ENCODE measurements at places on chromosomes 16 and 17.

GRCh38 chr16:63145411-63145810 lies 1109.2 kb upstream of the CDH8 start:
- DNase-seq, result no peak

DNA sequence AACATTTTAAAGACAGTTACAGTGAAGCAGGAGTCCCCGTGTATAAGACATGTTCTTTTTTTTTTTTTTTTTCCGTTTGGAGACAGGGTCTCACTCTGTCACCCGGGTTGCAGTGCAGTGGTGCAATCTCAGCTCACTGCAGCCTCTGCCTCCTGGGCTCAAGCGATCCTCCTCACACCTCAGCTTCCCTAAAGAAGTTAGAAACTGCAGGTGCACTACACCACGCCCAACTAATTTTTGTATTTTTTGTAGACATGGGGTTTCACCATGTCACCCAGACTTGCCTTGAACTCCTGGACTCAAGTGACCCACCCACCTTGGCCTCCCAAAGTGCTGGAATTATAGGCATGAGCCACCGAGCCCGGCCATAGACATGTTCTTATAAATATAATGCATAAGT lies 3.0 kb downstream of the EVI2B start:
- no peak for DNase-seq

DNA sequence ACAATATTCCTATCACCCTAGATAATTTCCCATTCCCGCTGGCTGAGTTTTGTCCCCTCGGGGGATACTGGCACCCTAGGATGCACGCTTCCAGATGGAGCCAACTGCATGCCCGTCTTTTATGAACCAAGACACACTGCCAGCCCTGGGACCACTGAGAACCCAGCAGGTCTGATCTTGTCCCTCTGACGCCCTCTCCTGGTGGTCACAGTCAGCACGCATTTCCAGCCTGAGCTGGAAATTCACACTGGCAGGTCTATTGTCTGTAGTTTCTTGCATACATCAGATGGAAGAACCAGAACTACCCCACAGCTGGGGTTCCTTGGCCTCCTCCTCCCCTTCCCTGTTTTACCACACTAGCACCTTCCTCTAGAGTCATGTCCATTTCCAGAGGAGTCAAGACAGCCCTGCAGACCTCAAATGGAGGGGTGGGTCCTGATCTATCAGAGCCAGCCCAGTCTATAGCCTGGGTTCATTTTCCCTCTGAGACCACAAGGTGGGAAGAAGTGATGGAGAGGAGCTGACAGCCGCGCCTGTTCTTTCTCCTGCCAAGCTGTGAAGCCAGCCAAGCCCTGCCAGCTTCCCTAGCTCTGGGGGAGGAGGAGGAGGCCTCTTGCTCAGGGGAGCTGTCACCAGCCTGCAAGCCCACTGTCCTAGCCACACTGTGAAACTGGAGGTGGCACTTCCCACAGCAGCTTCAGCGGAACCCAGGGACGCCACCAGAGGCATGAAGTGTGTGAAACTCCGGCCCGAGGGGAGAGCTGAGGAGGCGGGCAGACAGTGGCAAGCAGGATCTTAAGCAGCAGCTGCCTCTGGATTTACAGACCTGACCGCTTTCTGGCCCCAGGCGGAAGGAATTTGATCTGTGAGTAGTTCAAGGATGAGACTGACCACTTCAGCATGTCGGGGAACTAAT lies 29.3 kb downstream of the MXRA7 start:
- DNase-seq, result peak; percentile 78

DNA sequence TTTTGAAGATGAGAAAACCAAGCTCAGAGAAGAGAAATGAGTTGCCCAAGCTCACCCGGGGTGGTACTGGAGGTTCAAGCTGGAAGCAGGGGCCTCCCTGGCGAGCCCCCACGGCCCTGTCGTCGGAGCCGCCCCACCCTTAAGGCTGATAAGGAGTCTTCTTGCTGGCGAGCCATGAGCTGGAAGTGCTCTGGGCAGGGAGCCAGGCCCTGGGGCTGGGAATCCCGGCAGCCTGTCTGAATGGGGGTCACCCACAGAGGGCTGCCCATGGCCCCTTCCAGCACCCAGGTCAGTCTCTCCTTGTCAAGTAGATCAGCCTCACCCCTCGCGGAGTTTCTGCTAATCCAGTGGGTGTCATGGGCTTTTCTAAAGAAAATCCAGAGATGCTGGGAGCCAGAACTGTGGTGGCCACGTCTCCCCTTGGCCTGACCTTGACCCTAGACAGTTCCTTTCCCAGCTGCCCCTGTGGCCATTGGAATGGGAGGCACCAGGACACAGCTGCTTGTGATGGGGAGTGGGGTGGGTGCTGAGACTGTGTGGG lies 1.2 kb upstream of the P2RX1 start:
- DNase-seq, result no peak

- no peak for DNase-seq
Observed at GRCh38 chr17:61402978-61403800, 3.5 kb downstream of the TBX2 start.

DNA sequence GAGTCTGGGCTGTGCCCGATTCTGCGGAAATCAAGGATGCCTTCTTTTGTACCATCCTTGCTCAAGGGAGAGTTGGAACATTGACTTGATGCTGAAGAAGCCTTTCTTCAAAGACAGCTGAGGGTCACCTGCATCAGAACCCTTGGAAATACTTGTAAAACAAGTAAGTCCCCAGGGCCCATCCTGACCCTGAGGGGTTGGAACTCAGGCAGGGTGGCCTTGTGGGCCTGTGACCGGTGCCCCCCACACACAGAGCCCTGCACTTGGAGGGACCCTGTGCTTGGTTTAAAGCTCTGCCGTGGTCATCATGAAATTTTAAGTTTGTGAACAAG lies 56.9 kb downstream of the WIPI1 start:
- no peak for DNase-seq

DNA sequence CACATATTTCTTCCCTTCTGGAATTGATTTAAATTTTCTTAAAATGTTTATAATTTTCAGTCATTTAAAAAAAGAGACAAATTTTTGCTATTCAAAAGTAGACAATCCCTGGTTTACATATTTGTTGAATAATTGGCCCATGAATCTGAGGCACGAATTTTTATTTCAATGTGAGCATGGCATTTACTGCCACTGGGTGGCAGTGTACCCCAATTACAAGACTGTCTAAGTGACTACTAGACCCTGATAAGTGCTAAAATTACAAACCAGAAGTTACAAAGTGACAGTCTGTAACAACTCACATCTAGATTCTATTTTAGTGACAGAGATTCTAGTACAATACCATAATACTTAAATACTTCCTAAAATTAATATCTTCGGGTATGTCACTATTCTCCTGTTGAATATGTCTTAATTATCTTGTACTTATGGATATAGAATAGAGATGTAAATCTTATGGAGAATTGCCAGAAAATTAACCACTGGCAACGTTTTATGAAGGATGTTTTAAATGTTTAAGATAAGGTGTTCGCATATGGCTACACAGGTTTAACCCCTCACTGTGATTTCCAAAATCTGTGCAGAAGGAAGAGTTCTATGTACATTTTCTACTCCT lies 235.8 kb downstream of the MAP2K4 start:
- peak; percentile 37 for DNase-seq

GRCh38 chr17:42183741-42184711 lies 1.2 kb downstream of the HCRT start:
- peak; percentile 94 for DNase-seq

- no peak for DNase-seq
Observed at GRCh38 chr17:58084317-58084981, 1.2 kb downstream of the DYNLL2 start.

DNA sequence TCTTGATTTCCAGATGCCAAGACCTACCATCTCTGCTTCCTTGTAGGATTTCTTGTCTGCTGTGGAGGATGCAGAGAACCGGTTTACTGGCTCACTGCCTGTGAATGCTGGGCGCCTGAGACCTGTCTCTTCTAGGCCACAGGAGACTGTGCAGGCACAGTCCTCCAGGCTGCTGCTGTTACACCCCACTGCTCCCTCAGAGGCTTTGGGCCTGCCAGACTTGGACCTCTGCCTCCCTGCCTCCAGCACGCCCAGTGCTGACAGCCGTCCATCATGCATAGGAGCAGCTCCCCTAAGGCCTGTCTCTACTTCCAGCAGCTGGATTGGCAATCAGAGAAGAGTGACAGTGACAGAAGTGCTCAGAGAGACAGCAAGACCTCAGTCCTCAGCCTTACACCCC lies 6.1 kb downstream of the HROB start:
- DNase-seq, result no peak

GRCh38 chr16:13480801-13481200 lies 439.2 kb upstream of the ERCC4 start:
- DNase-seq, result no peak

GRCh38 chr17:82334622-82335394 lies 1.2 kb upstream of the SECTM1 start:
- no peak for DNase-seq

DNA sequence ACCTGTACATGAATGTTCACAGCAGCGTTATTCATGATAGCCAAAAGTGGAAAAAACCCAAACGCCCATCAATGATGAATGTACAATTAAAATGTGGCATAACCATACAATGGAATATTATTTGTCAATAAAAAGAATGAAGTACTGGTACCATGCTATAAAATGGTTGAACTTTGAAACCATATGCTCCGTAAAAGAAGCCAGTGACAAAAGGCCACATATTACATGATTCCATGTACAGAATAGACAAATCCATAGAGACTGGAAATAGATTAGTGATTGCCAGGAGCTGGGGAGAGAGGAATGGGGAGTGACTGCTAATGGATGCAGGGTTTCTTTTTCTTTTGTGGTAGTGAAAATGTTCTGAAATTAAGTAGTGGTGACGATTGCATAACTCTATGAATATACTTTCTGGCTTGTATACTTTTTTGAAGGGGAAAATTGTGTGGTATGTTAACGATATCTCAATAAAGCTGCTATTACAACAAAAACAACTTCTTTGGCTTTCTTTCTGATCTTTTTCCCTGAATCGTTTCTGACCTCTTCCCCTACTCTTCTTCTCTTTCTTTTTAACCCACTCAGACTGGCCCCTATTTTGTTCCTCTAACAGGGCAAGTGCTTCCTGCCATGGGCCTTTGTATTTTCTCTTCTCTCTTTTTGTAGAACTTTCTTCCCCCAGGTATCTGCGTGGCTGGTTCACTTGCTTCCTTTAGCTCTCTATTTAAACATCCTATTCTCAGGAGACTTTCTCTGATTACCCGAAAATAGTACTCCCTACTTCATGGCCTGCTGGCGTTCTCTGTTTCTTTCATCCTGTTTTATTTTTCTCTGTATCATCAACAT lies 67.9 kb downstream of the FTO start:
- DNase-seq, result no peak

DNA sequence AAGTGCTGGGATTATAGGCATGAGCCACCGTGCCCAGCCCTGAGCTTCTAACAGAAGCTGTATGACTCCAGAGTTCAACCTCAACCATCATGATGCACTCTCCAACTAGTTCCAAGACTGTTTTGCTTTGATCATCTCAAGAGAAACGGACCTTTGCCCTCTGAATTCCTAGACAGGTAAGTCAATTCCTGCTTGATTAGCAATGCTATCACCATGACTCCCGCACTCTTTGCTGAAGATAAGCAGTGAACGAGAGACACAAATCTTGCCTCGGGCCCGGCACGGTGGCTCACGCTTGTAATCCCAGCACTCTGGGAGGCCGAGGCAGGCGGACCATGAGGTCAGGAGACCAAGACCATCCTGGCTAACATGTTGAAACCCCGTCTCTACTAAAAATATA lies 22.2 kb downstream of the ANKFY1 start:
- no peak for DNase-seq

DNA sequence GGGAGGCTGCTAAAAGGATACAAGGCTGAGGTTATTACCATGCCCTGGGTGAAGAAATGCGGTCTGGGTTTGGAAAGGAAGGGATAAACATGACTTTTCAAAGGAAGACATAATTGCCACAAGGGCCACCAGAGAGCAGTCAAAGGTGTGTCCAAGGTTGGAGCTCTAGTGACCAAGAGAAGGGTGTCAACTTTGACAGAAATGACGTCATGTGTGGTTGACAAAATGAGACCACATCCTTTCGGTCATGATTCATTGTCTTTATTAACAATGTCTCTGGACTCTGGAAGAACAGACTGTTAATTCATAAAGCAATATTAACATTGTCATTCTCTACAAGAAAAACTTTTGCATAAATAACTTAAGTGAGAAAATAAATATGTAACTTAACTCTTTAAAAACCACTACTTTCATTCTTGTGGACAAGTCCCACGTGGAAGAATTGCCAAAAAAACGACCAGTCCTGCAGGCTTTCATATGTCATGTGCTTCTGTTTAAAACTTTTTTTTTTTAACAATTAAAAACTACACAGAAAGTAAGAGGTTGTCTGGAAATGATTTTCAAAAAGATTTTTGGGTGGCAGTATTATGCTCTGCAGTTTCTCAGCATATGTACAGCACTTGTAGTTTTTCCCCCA lies 5.0 kb downstream of the SOST start:
- no peak for DNase-seq

- DNase-seq, result no peak
Observed at GRCh38 chr16:8716052-8716451, 41.6 kb downstream of the ABAT start.

GRCh38 chr16:27568077-27568476 lies 18.1 kb downstream of the KATNIP start:
- no peak for DNase-seq

DNA sequence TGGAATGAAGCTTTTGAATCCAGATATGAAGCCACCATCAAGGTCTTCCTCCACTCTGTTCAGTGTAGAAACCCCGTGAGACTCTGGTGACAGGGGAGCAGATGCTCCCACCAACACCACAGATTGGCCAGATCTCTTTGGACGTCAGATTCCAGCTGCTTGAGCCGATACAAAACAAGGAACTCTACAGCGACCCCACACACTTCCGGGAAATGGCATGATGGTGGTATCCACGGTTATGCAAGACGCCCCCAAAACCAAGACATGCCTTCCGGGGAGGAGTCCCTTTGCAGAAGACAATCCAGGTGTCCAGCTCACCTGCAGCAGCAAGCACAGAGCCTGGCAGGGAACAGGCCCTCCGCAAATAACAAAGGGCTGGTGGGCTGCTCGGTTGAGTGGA lies 19.8 kb upstream of the PITPNA start:
- DNase-seq, result no peak

- no peak for DNase-seq
Observed at GRCh38 chr17:4043862-4044261, 79.6 kb upstream of the ATP2A3 start.

DNA sequence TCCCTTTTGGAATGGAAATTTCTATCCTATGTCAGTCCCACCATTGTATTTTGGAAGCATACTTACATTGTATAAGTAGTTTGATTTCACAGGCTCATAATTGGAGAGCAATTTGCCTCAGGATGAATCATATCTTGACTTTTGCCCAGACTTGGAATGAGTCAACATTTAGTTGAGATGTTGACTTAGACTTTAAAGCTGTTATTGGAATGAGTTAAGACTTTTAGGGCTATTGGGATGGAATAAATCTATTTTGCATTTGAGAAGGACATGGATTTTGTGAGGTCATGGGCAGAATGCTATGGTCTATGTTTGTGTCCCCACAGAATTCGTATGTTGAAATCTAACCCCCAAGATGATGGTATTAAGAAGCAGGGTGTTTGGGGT lies 12.2 kb upstream of the ZNF594 start:
- no peak for DNase-seq

- DNase-seq, result no peak
Observed at GRCh38 chr17:32318071-32318470, 23.9 kb downstream of the C17orf75 start.

- no peak for DNase-seq
Observed at GRCh38 chr17:61524319-61524718, 66.7 kb downstream of the NACA2 start.
